ENCODE measurements at places on chromosomes 1 and 21.
A peak's percentile ranks its signal among the peaks of the same experiment; 100 is the strongest.

GRCh38 chr1:218705391-218705790 is 360.3 kb downstream of the TGFB2 start:
- no peak for DNase-seq

DNA sequence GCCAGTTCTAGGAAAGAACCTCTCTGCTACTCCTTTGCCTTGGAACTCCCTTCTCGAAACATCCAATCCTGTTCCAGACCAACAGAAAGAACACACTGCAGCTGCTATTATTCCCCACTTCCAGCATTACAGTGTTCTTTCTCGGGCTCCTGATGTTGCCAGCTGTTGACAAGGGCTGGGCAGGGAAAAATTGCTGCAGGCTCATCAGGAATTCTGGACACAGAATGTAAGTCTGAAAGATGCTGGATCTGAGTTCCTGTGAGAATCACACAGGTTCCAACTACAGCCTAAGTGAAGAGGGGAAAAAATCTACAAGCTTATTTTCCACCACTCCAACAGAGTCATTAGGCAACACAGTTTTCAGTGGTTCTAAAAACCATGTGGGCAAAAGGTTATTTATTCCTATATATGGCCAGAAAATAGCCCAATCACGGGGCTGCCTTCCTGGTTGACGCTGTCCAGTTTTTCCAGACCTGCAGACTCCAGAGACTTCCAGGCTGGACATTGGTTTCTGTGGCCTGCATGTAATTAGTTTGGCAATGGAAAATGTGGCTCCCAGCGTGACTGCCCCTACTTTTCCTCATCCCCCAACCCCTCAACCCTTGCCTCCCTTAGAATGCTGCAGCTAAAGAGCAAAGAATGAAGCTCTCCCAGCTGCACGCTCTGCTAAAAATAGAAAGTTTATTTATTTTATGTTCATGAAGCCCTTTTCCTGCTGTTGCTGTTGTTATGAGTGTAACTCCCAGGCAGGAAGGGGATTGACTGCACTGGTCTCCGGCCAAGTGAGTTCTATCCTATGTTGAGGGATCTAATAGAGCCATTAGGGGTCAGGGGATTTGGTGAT is 8.3 kb upstream of the KIAA0040 start:
- no peak for DNase-seq

- DNase-seq, result peak; percentile 50
Measured at GRCh38 chr1:151175863-151176262, at the start of gene TMOD4. TSS of gene TMOD4 (minus strand) at chr1:151175981. CDS start at chr1:151174875, 1,106 bp downstream.

DNA sequence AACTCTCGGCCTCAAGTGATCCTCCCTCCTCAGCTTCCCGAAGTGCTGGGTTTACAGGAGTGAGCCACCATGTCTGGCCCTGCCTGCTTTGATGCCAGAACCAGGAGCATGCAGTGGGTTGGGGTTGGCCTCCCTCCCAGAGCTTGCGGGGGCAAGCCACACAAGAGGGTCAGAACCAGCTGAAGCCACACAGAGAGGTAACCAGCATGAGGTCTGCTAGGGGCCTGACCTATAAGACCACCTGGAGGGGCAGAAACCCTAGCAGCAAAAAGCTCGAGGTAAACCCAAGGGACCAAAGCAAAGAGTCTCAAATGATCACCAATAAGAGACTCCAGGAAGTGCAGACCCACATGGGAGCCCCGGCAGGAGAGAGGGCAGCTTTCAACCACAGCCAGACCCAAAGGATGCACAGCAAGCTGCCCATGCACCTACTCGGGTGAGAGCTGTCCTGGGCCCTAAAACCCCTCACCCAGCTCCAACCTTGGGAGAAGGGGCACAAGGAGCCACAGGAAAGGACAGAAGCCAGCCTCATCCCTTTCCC is 81.2 kb downstream of the TOMM20 start:
- no peak for DNase-seq

DNA sequence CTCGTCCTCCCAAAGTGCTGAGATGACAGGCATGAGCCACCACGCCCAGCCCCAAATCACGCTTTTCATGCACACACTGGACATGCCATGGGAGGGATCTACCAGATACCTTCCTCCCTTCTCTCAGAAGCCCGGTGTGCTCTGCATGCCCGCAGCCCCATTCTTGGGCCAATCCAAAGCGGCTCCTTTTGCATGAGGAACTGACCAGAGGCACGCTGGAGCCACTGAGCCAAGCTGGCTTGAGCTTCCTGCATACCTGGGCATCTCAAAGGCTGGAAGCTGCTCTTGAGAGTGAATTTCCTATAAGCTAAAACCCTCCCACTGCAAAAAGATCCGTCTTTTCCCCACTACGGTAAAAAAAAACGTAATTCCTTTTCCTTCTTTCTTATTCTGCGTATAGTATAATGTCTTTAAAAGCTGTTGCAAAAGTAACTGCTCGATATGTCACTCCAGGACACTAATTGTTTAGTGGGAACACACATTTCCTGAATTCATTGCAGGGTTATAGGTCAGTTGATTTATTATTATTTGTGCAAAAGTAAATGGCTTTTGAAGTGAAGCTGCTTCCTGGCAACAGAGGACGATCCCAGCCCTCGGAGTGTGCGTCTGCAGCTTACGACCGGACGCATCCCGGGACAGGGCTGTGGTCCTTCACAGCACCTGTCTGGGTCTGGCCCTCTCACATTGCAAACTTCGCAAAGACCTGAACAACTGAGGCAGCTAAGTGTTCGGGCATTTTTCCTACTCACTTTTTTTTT is 61.8 kb upstream of the ETS2 start:
- no peak for DNase-seq

DNA sequence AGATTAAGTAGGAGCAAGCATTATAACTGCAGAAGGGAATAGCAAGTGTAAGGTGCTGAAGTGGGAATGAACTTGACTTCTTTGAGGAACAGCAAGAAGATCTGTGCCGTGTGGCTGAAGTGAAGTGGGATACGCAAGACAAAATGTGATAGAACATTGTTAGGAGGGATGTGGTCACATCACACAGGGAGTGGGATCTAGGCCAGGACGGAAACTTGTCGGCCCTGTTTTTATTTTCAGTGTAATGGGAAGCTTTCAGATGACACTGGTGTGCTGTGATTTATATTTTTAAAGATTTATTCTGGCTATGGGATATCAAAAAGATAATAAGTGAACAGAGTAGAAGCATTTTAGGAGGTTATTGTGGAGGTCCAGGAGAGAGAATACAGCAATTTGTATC is 116.4 kb downstream of the PLA2G4A start:
- no peak for DNase-seq

GRCh38 chr1:206514813-206515387 is 7.6 kb downstream of the RASSF5 start:
- no peak for DNase-seq

DNA sequence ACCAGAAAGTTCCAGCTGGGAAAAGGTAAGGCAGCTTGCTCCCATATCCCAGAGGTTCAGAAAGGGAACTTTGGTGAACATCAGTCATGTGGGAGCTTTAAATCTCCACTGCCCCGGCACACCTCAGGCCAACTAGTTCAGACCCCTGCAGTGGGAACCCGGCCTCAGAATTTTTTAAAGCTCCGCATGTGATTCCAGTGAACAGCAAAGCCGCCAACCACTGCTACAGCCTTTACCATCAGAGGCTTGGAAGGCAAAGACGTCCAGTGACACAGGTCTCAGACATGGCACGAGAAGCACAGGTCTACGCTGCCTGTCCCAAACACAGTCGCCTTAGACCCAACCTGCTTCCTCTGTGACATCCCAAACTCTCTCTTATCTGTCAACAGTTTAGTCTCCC is 31.0 kb downstream of the SETD4 start:
- DNase-seq, result no peak

Data from germinal center (tissue), 1 donor.